ENCODE measurements at places on chromosomes 7 and 10. TPM values are rescaled to one million over a fixed set of nuclear protein-coding genes. Genes with fewer than 3 reads are reported as not detected.

The RAB18 gene
- total RNA-seq, result 43.7 TPM

The DGKB gene
- total RNA-seq, result not detected

The FUOM gene
- 17.3 TPM for total RNA-seq

The ATOH7 gene
- not detected for total RNA-seq

The ZNF727 gene
- total RNA-seq, result 0.20 TPM

The VWC2 gene
- total RNA-seq, result not detected

The SPDYE2 gene
- not detected for total RNA-seq

The ASB10 gene
- not detected for total RNA-seq

The GTF2IRD1 gene
- total RNA-seq, result 5.8 TPM

The NME8 gene
- not detected for total RNA-seq

The IKZF1 gene
- not detected for total RNA-seq

The ABI1 gene
- 26.2 TPM for total RNA-seq

The NUTM2B gene
- total RNA-seq, result 1.3 TPM

The KIN gene
- 15.3 TPM for total RNA-seq

The MET gene
- total RNA-seq, result 1.3 TPM

The GSTO2 gene
- 0.25 TPM for total RNA-seq

The EDRF1 gene
- 9.4 TPM for total RNA-seq

The CALML3 gene
- not detected for total RNA-seq

The NKX6-2 gene
- not detected for total RNA-seq

The CPXM2 gene
- total RNA-seq, result 0.75 TPM

The TSPAN15 gene
- total RNA-seq, result 5.5 TPM

The ANKRD61 gene
- not detected for total RNA-seq

The UFSP1 gene
- 7.7 TPM for total RNA-seq

The CBX3 gene
- 87.9 TPM for total RNA-seq

The SFTPA1 gene
- total RNA-seq, result not detected

The GRB10 gene
- total RNA-seq, result 24.3 TPM
